Posterior cingulate gyrus (tissue), 11 donors: ENCODE measurements at places on chromosomes 7 and 10.

GRCh38 chr10:110337401-110337800 lies 32.7 kb upstream of the SMNDC1 start:
- no peak for DNase-seq

DNA sequence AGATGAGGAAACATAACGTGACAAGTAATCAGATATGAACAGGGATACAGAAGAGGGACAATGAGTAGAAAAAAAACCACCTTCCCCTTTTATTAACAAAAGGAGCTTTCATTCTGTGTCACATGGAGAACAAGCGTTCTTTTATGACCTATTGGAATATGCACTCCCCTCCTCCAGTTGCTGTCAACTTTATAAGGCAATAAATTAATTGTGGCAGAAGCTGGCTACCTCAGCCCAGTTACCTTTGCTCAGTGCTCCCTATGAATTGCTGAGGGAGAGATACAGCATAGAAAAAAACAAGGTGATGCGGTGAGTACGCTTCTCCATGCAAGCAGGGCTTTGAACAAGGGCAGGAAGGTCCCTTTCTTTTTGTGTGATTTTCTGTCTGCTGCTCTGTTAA lies at the start of gene MGAM2:
TSS of gene MGAM2 (plus strand) at position 220 of the 400 bp plus-strand sequence. CDS start 5,156 bp downstream, outside the sequence.
- no peak for DNase-seq

DNA sequence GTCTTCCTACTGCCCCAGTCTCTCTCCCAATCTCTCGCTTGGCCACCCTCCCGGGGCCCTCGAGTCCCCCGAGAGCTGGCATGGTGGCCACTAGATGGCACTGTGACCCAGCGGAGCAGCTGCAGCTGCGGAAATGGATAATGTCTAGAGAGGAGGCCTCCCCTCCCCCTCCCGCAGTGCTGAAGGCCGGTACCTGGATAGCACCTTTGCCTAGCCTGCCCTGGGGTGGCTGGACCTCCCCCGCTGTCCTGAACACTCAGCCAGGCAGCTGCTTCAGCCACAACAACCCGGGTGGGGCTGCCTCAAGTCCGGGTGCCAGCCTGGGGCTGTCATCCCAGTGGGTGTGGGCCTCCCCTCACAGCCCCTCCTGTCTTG lies 65.2 kb downstream of the GOLGA7B start:
- peak; percentile 94 for DNase-seq

DNA sequence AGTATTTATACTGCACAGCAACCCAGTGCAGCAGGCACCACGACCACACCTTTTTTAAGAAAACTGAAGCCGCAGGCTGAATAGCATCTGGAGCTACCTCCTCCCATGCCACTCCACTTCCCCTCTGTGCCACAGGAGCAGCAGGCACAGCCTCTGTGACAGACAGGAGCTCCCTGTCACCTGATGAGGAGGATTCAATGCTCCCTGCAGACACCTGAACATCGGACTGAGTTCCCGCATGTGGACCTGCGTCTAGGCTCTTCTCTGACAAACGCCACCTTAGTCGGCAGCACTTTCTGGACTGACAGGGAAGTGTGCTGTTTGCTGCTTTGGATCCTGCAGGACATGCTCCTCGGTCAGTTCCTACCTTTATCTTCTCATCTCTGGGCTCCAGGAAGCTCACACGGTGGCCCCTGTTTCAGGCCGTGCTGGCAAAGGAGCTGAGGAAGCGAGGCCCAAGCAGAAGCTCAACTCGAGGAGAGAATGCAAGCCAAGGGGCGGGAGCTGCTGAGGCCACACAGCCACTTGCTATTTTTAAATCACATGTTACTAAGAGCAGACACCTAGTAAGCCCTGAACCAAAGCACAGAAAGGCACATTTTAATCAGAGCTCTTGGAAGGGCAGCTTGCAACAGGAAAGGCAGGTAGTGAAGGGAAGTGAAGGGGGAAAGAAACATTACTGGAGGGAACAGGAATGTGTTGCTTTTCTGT lies 56.6 kb downstream of the VOPP1 start:
- no peak for DNase-seq

- no peak for DNase-seq
Observed at GRCh38 chr7:22604246-22604645, 104.3 kb upstream of the STEAP1B start.

- no peak for DNase-seq
Observed at GRCh38 chr7:156842317-156842716, 50.7 kb downstream of the LMBR1 start.

GRCh38 chr7:34991938-34992840 lies 45.1 kb downstream of the DPY19L1 start:
- no peak for DNase-seq

DNA sequence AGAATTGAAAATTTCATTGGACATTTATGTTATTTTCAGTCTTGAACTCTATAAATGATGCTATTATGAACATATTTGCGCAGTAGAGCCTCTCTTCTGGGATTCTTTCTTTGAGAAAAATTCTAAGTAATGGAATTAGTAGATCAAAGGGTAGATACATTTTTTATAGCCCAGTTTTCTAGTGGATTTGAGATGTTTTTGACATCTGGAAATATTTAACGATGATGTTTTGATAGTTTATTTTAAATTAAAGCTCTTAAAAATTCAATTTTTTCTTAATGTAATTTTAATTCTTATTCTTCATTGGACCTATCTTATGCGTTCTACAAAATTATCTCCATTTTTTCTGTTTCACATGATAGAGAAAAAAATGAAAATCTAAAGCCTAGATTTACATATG lies 103.0 kb downstream of the ADAM22 start:
- DNase-seq, result no peak

DNA sequence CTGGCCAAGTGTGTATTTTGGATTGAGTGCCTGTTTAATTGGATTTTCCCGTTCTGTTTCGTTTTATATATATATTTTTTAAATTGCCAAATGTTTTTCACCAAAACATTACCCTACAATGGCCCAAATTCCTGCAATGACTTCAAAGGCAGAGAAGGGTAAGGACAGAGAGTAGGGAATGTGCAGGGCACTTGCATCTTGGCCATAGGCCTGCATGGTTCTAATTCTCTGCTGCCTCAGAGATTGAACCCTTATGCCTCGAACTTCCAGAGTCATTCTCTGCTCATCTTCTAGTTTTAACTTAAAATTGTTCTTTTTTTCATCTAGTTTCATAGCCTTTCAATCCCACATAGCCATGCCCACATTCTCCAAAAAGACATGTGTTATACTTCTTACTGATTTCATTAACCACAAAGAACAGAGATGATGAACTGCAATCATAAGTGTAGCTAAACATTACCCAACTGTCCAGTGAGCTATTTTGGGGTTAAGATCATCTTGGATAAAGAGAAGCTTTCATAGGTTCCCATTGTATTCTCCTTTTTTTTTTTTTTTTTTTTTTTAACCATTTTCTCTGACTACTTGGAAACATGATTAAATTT lies 177.6 kb downstream of the PLXDC2 start:
- DNase-seq, result no peak

- no peak for DNase-seq
Observed at GRCh38 chr7:150992833-150993302, 2.1 kb downstream of the NOS3 start.

- no peak for DNase-seq
Observed at GRCh38 chr10:96740141-96740540, 19.8 kb upstream of the PIK3AP1 start.

- no peak for DNase-seq
Observed at GRCh38 chr10:30413996-30414576, 19.9 kb upstream of the MAP3K8 start.

GRCh38 chr10:44261710-44262455 lies 123.0 kb downstream of the CXCL12 start:
- no peak for DNase-seq

- DNase-seq, result no peak
Observed at GRCh38 chr10:60905580-60905979, 38.4 kb downstream of the RHOBTB1 start.

DNA sequence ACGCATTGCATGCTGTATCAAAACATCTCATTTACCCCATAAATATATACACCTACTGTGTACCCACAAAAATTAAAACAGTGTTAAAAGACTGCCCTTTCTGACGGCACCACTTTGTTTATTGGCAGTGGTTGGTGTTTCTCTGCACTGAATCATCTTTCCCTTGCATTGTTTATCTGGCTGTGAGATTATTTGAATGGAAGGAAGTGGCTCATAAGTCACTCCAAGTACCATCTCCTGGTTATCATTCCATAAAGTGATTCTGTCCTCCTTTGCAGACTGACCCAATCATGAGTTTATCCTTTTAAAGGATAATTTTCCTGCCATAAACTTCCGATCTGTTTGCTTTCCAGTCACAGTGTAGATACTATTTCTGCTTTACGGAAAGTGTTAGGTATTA lies 183.8 kb downstream of the CAMK1D start:
- DNase-seq, result no peak

DNA sequence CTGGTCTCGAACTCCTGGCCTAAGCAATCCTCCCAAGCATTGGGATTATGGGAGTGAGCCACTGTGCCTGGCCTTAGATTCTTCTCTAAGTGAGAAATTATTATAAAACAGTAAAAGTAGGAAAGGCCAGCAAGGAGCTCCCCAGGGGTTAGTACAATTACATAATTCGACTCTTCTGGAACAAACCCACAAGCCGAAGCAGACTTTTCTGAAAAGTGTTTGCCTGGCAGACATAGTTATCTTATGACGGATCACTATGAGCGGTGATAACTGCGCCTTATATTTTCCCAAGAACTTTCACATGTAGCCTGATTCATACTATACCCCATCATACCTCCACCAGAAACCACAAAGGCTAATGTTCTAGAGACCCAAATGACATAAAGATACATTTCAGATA lies 30.2 kb upstream of the SH3PXD2A start:
- DNase-seq, result no peak

GRCh38 chr10:71259282-71259681 lies 46.9 kb downstream of the UNC5B start:
- no peak for DNase-seq

DNA sequence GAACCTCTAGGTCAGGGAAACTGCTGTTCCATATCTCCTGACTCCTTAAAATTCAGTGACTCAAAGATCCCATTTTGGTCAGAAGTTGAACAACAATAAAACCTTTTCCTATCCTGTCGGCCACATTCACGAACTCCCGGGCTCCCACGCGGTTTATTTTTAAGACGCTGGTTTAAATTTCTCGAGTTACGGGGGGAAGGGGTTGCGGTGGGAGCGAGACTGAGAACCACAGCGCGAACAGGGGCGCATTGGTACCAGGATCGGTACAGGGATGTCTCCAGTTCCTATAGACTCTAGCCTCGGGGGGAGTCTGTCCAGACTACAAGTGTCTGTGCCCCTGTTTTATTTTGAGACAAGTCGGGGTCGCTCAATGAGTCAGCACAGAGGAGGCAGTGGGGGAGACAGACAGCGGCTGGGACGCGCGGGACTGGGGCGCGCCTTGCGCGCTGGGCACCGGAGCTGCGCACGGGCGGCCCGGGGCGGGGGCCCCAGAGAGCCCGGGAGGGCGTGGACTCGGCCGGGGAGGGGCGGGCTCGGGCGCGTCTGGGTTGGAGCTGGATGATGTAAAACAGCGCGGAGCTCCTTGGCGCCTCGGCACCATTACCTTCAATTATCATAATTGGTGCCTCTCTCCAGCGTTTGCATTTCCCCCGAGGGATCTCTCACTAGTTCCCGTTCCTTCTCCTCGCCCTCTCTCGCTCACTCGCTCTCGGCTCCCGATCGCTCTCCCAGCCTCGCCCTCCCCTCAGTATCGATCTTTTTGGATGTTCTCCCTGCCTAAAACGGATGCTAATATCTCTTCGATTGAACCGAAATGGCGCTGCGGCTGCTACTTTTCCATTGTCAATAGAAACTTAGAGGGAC lies 8.7 kb upstream of the BAMBI start:
- no peak for DNase-seq

- DNase-seq, result peak; percentile 25
Observed at GRCh38 chr7:28069807-28070206, 110.8 kb downstream of the JAZF1 start.

GRCh38 chr7:133688483-133689239 lies 435.8 kb downstream of the EXOC4 start:
- DNase-seq, result no peak

GRCh38 chr7:136517971-136518370 lies 350.5 kb upstream of the CHRM2 start:
- no peak for DNase-seq

- DNase-seq, result no peak
Observed at GRCh38 chr10:14820010-14820774, 17.6 kb downstream of the CDNF start.

DNA sequence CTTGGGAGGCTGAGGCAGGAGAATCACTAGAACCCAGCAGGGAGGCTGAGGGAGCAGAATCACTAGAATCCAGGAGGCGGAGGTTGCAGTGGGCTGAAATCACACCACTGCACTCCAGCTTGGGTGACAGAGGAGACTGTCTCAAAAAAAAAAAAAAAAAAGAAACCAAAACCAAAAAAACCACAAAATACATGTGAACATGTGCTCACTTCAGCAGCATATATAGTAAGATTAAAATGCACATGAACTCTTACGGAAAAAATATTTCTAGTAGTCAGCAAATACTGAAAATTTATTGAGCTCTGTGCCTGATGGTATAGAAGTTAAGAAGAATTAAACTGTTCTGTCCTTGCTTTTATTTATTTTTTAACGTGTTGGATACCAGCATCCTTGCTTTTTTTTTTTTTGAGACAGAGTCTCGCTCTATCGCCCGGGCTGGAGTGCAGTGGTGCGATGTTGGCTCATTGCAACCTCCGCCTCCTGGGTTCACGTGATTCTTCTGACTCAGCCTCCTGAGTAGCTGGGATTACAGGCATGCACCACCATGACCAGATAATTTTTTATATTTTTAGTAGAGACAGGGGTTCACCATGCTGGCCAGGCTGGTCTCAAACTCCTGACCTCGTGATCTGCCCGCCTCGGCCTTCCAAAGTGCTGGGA lies 9.6 kb upstream of the ZNF487 start:
- DNase-seq, result no peak

DNA sequence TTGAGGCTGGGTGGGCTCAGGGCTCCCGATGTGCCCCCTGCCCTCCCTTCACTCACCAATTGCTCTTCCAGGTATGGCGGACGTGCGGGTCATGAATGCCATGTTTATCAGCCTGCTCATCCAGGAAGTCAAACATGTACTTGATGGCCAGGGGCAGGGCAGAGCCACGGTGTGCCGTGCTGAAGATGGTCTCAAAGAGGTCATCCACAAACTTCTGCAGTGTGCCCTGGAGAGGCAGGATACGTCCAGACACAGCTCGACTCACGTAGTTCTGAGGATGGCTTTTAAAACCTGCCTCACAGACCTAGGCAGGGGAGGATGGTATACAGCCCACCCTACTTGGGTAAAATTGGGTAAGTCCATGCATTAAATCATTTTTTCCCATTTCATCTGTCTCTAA lies 431.2 kb downstream of the PLXNA4 start:
- DNase-seq, result peak; percentile 17

DNA sequence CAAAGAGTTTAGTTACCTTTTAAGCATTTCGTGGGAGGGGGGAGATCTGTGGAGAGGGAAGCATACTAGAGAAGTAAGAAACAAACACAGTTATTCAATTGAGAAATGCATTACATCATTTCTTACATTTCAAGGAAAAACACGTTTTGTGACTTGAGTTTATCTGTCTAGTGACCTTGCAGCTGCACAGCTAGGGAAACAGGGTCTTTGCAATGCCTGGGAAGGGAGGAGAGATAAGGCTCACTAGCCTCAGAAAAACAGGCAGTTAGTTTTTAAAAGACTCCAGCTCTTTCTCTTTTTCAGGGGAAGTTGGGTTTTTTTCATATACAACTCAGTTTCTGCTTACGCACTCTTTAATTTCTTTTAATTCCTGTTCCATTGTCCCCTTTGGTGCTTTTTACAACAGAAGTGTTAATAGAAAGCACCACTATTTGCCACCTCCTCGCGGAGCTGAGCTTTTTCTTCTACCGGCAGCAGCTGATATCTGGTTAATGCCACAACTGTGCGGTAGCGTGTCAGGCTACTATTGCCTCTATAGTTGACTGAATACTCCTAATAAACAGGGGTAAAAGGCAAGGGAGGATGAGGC lies 5.6 kb downstream of the CYP3A43 start:
- no peak for DNase-seq
